ENCODE measurements at places on chromosomes 16 and 17.
A peak's percentile ranks its signal among the peaks of the same experiment; 100 is the strongest.

DNA sequence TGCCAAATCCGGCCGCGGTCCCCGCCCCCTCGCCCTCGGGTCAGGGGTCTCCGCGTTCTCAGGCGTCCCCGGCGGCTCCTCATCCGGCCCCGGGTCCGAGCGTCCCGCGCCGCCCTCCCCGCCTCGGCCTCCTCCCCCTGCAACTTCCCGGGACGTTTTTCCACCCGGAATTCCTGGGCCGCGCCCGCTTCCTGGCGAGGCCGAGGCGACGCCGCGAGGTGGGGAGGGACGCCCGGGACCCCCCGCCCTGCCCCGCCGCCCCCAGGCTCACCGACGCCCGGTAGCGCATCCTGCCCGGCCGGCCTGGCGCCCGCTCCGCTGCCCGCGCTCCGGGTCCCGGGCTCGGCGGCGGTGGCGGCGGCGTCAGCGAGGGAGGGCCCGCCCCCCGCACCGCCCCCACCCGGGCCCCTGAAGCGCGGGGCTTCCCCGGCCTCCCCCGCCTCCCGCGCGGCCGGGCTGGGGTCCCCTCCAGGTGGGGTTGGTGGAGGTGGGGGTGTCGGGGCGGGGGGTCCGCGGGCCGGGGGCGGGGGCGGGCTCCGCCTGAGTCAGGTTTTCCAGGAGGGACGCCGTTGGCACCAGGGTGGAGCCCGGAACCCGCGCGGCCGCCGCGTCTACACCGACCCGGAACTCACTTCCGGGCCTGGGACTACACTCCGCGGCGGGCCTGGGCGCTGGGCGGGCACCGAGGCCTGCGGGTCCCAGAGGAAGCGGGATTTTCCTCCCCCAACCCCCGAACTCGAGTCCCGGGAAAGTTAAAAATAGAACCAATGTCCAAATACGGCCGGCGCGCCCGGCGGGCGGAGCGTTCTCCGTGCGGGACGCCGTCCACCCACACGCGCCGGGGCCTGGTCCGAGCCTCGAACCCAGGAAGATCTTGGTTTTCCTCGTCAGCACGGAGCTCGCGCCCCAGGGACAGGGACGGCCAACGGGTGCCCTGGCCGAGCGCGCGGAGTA, 6.8 kb downstream of the MYO1C start:
- DNase-seq, result peak; percentile 58

GRCh38 chr17:72485596-72485995, 364.8 kb downstream of the SOX9 start:
- DNase-seq, result no peak

- DNase-seq, result no peak
Observed at GRCh38 chr17:1469231-1469852, 13.3 kb upstream of the CRK start.

DNA sequence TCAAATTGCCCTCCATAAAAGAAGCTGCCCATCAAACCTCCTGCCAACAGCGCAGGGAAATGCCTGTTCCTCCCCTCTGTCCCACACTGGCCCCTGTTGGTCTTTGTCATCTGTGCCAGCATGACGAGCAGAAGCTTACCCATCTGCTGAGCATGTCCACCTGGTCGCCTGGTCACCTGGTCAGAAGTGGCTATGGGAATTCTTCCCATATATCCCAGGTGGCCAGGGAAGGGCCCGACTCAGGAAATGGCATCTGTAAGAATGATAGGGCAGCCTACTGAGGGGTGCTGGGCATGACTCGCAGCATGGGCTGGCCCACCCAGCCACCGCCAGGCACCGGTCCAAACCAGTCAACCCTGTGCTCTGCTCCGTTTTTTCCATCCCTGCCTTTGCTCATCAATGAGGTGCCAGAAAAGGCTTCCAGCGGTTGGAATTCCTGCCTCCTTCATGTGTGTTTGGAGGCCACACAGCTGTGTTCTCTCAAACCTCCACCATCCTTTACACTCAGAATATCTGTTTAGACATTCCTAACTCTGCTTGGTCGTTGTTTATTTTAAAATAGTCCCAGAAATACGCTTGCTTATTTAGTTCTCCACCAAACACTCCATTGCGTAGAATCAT, 145.2 kb downstream of the CLEC16A start:
- peak; percentile 57 for DNase-seq

GRCh38 chr16:30377050-30377811, 2.6 kb downstream of the MYL11 start:
- DNase-seq, result no peak

GRCh38 chr17:29867643-29868181, 62.3 kb downstream of the SSH2 start:
- no peak for DNase-seq

DNA sequence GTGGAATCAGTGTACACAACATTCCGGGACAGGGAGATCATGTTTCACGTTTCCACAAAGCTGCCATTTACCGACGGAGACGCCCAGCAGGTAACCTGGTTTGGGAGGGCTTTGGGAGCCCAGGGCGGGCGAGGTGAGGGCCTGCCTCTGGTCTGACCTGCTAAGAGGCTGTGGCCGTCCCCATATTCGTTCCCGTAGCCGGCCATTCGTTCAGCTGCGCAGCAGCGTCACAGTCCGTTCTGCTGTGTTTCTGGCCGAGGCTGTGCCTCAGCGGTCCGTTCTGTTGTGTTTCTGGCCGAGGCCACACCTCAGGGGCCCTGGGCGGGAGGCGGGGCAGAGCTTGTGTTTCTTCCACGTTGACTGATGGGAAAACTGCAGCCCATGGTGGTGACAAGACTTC, 68.0 kb downstream of the OR1D5 start:
- no peak for DNase-seq

DNA sequence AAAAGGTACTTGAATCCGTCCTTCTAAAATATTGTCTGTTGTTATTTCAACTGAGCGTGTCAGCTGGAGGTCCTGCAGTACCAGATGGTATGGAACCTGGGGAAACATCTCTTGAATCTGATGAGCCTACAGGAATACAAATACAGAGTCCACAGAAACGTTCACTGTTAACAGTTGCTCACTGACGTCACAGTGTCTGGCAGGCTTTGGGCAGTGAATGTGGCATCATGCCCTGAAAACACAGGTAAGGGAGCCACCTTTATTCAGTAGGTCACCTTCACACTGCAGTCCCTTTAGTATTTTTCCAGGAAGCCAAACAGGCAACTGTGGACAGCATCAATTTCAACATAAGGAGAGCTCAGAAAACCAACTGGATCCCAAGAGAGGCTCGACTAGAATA, 56.1 kb downstream of the AMFR start:
- DNase-seq, result no peak

DNA sequence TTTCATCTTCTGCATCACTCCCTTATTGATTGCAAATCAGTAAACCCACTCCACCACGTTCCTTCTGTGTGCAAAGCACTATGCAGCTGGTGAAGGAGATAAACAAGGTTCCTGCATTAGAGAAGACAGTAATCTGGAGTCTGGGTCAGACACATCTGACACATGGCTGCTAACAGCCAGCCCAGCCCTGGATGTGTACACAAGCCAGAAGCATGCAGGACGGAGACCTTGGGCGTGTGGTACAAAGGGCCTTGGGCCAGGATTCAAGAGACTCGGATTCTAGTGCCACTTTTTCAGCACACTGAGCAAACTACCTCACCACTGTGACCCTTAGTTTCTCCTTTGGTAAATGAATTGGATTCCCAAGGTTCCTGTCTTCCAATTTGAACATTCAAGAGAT, 86.6 kb upstream of the DNAH9 start:
- DNase-seq, result no peak

DNA sequence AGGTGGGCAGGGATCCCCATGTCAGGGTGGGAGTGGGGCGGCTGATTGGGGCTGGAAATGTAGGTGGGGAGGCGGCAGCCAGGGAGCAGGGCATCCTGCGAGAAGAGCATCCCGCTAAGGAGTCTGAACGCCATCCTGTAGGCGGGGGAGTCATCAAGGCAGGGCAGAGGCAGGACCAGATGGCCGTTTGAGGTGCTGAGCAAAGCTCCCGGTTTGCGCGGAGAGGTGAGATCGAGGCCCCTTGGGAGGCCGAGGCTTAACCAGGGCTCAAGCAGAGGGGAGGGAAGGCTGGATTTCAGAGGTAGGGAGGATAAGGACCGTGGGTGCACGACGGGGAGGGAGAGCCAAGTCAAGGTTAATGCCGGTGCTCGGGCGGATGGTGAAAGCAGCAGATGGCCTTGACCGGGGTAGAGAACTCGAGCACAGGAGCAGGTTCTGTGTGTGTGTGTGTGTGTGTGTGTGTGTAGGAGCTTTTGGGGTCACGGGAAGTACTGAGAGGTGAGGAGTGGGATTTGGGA, 472 bp upstream of the NME2 start:
- no peak for DNase-seq

GRCh38 chr17:36151891-36152638, 24.4 kb downstream of the TBC1D3B start:
- DNase-seq, result no peak

DNA sequence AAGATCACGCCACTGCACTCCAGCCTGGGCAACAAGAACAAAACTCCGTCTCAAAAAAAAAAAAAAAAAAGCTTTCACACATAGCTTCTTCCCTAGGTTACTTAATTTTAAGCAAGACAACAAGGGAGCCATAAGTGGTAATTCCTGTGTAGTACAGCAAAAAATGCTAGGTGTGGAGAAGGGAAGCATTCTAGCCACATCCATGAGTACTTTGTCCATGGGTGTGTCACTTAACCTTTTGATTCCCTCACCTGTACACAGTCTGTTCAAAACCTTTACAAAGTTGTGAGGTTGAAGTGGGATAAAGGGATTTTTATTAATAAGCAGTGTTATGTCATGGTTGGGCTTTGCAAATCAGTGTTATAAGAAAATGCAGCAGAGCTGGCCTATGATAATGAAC, 4.5 kb downstream of the NME2 start:
- no peak for DNase-seq

GRCh38 chr16:75919664-75920063, 193.4 kb upstream of the CPHXL start:
- DNase-seq, result no peak

DNA sequence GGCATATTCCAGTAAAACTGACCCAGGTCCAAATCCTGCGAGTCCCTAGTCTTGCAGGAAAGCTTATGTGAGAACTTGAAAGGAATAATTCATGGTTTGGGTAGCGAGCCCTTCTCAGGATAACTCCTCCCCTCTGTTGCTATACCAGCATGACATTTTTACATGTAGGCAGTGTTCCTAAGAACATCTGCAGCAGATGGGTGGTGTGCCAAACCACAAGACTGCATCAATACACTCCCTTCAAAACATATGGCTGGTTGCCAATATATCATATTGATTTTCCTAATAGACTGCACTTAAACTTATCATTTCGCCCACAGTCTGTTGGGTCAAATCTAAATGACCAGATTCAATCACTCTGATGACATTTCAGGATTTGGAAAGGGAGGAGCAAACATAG, 19.9 kb downstream of the PSME3IP1 start:
- DNase-seq, result no peak

GRCh38 chr16:84986102-84986501, 25.2 kb downstream of the ZDHHC7 start:
- DNase-seq, result no peak

DNA sequence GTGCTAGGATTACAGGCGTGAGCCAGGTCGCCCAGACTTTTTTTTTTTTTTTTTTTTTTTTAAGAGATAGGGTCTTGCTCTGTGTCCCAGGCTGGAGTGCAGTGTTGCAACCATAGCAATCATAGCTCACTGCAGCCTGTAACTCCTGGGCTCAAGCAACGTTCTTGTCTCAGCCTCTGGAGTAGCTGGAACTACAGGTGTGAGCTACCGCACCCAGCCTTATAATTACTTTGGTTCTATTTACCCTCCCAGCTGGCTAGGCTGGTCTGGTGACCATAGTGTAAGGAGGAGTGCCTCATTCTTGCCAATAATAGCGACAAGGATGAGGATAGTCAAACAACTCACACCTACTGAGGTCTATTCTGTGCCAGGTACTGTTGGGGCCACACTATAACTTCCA, 39.6 kb upstream of the USP7 start:
- DNase-seq, result no peak

DNA sequence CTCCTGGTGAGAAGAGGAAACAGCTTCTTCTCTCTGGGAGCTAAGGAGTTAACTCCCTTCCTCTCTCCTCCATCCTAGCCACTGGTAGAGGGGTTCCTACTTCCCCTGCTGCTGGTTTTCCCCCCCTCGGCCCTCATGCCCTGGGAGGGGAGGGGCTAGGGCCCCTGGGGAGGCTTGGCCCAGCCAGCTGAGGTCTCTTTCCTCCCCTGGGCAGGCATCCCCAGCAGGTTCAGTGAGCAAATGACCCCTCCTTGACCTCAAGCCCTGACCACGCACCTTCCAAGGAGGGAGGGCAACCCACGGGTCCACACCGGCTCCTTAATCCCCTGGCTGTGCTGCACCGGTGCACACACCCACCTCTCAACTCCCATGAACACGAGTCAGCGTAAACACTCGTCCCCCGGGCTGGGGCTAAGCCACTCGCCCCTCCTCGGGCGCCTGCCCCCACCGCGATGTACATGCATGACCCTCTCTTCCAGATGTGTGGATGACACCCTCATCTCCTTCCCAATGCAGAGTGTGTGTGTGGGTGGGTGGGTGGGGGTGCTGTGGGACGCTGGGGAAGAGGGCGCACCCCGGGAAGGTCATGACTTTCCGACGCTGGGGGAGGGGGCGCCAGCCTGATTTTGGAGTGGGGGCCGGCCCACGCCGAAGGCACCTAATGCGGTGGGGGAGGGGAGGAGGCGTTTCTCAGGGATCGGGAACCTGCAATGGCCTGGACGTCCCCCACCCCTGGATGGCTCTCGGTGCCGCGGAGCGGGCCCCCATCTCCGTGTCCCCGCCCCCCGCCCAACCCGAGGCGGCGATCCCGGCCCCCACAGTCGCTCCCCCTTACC, 33.7 kb downstream of the SRCIN1 start:
- DNase-seq, result no peak

GRCh38 chr17:69103557-69104233, 38.0 kb downstream of the ABCA6 start:
- DNase-seq, result no peak

- DNase-seq, result peak; percentile 63
Observed at GRCh38 chr17:82367724-82368524, 3.6 kb upstream of the UTS2R start.
